ENCODE measurements at places on chromosomes 4 and X. TPM values are rescaled to one million over a fixed set of nuclear protein-coding genes. Genes with fewer than 3 reads are reported as not detected.
A peak's percentile ranks its signal among the peaks of the same experiment; 100 is the strongest.

DNA sequence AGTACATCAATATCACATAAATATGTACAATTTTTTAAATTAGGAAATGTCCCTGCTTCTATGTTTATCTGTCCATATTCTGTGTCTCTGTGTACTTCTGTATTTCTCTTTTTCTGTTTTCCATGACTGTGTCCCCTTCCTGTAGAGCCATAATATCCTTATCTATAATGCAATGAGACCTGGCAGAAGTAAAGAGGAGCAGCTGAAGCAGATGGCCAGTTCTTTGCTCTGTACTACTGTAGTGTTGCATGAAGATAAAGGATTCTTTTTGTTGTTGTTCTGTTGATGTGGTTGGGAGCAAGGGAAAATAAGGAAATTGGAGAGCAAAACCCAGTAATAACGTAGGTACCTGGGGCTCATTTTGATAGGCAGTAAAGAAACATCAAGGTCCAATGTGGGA is 301.7 kb downstream of the ADGRL3 start:
- no peak for DNase-seq

DNA sequence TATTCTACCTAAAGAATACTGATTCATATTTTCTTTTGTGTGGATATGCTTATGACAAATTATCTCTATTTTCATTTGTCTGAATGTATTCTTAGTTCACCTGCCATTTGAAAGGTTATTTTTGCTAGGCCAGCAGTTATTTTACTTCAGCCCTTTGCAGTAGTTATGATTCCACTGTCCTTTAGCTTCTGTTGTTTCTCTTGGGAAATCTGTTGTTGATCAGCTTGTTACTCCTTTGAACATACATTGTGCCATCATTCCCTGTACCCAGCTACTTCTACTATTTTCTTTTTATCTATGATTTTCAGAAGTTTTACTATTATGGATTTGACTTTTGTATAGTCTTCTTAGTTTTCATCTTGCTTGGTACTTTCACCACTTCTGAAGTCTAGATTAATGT is 37.2 kb downstream of the RBM46 start:
- no peak for DNase-seq

GRCh38 chrX:16756724-16757123 is 29.5 kb upstream of the TXLNG start:
- DNase-seq: no peak

DNA sequence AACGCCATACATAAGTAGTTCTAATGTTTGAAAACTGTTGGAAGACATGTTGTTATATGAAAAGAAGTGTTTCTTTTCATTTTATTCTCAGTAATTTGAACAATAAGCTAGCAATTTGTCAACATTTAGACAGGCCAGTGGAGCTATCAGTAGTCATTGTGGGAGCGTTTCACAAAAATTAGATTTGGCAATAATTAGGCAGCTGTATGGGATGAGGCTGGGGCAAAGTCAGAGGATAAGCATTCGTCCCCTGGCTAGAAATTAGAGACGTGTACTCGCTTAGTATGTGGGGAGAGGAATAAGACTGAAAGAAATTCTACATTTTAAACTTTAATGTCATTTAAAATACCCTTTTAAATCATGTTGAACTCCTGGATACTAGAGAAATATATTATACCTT is 70.6 kb downstream of the TMEM144 start:
- no peak for DNase-seq

DNA sequence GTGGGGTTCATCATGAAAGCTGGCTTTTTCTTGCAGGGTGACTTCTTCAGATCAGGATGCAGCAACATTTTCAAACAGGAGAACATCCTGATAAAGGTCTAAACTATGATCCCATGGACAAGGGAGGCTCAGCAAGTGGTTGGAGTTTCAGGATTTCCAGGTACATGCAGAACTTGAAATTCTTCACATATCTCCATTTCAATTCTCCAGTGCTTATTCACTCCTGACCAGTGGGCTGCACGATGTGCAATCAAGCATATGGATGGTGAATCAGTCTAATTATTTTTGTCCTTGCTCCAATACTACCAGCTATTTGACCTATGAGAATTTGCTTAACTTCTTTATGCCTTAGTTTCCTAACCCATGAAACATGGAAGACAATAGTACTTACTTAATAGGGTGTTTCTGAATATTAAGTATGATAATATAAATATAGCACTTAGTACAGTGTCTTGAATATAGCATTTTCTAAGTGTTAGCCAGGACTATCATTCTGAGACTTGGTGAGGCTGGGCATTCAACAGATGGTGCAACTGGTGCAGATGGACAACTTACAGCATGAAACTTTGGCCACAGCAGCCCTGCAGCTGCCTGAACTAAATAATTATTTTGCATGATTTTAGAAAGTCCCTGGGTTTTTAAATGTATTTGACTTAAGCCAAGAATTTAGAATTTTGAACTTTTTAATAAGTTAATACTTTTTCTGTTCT is 92.4 kb downstream of the HPGD start:
- DNase-seq: no peak

- DNase-seq: no peak
Observed at GRCh38 chr4:94352163-94352562, 9.5 kb upstream of the HPGDS start.

GRCh38 chrX:115388879-115389278 is 99.4 kb downstream of the LUZP4 start:
- DNase-seq: no peak

GRCh38 chr4:140003876-140004548 is 150.0 kb downstream of the MAML3 start:
- DNase-seq: no peak

GRCh38 chrX:68398291-68398690 is 35.0 kb downstream of the OPHN1 start:
- DNase-seq: no peak

DNA sequence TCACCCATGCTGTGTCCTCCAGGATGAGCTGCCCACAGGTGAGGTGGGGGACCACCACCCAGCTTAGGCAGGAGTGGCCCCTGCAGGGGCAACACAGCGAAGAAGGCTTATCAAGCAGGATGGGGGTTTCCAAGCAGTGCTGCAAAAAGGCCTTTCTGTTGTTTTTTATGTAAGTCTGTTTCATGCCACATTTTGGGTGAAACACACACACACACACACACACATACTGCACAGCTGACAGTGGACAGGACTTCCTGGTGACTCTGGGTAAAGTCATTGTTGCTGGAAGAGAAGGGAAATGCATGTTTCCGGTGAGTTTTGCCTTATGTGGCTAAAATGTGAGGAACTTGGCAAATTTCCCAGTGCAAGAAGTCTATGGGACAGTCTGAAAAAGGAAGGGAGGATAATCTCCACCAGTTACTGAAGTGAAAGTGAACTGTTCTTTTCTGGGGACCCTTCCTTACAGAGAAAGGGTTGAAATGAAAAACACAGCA is 119.2 kb downstream of the IRF2 start:
- DNase-seq: peak; percentile 20

DNA sequence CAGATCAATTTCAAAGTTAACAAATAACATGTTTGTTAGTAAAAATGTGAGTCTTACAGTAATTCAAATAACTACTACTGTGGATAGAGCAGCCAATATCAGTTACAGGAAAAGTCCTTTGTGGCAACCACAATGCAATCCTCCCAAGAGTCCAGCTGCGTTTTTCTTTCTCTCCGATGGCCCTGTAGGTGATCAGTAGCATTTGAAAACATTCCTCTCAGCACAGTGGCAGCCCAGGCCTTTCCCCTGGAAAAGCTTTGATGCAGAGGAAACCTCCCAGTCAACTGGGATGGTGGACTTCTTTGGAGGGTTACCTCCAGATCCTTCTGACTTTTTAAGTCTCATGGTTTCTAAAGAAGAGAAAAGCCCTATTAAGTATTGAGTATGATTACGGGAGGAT is 18.0 kb upstream of the PDZD4 start:
- no peak for DNase-seq

- DNase-seq: no peak
Observed at GRCh38 chr4:61785761-61786160, 585.6 kb downstream of the ADGRL3 start.

DNA sequence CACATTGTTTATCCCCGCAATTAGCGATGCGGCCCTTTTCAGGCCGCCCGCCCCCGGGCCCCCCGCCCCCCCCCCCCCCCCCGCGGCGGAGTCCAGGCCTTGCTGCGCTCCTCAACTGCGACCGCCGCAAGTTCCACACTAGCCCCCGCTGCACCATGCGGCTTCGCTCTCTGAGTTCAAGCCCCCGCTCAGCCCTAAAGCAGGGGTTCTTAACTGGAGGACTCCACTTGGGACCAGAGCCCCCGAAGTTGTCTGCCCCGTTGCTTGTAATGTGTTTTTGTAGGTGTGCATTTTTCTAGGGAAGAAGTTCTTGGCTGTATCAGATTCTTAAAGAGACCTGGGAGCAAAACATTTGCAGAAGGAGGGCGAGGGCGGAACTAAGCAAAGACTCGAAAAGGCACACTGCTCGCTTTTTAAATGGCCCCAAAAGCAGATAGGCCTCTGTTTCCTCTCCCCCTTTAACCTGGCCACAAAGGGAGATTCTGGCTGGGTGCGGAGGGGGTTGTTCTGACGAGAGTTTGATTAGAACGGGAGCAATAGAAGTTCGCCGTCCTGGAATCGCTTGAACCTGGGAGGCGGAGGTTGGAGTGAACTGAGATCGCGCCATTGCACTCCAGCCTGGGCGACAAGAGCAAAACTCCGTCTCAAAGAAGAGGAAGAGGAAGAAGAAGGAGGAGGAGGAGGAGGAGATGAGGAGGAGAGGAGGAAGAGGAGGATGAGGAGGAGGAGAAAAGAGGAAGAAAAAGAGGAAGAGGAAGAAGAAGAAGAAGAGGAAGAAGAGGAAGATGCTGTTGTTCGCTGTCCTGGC is 2.3 kb upstream of the MSX1 start:
- no peak for DNase-seq

GRCh38 chr4:87853891-87854290 is 21.1 kb downstream of the MEPE start:
- no peak for DNase-seq

CDX4 gene
- total RNA-seq: not detected

ARHGAP24 gene
- not detected for total RNA-seq

KDR gene
- not detected for total RNA-seq

P2RY8 gene
- 45.7 TPM for total RNA-seq

SYP gene
- total RNA-seq: 8.7 TPM

MTHFD2L gene
- 7.6 TPM for total RNA-seq

SLITRK4 gene
- not detected for total RNA-seq

PAGE2 gene
- total RNA-seq: not detected

CXXC4 gene
- total RNA-seq: not detected
